DND-41 (cell line): ENCODE measurements at places on chromosomes 7 and 10.

DNA sequence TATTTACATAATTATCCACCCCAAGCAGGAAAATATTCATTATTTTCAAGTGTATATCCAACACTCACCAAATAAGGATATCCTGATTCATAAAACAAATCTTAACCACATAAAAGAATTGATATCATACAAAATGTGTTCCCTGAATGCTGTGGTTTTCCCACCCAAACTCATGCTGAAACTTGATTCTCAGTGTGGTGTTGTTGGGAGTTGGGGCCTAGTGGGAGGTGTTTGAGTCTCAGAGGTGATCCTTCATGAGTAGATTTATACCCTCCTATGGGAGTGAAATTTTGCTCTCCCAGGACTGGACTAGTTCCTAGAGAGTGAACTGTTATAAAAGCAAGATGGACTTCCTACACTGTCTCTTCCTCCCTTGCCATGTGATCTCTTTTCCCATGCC is 1028.3 kb downstream of the SORCS1 start:
- no peaks in the 10 kb centered on the region for H3K36me3 ChIP-seq
- no peak for DNase-seq
- no peak overlapping the region for H3K4me3 ChIP-seq

GRCh38 chr7:79735012-79735411 is 281.5 kb upstream of the MAGI2 start:
- no peak overlapping the region for H3K27ac ChIP-seq
- H3K4me3 ChIP-seq: no peak overlapping the region
- no peak for DNase-seq
- H3K4me1 ChIP-seq: no peaks in the 10 kb centered on the region

GRCh38 chr7:108066486-108066885 is 63.5 kb upstream of the LAMB1 start:
- H3K4me1 ChIP-seq: no peaks in the 10 kb centered on the region
- H3K27ac ChIP-seq: no peak overlapping the region
- no peaks in the 10 kb centered on the region for H3K36me3 ChIP-seq
- DNase-seq: no peak

GRCh38 chr10:124991835-124992234 is 49.9 kb downstream of the ZRANB1 start:
- H3K36me3 ChIP-seq: peaks cover 77% of the 10 kb centered on the region
- H3K4me3 ChIP-seq: no peak overlapping the region
- DNase-seq: no peak
- H3K27me3 ChIP-seq: no peaks in the 10 kb centered on the region
- no peaks in the 10 kb centered on the region for H3K4me1 ChIP-seq
- H3K27ac ChIP-seq: no peak overlapping the region

DNA sequence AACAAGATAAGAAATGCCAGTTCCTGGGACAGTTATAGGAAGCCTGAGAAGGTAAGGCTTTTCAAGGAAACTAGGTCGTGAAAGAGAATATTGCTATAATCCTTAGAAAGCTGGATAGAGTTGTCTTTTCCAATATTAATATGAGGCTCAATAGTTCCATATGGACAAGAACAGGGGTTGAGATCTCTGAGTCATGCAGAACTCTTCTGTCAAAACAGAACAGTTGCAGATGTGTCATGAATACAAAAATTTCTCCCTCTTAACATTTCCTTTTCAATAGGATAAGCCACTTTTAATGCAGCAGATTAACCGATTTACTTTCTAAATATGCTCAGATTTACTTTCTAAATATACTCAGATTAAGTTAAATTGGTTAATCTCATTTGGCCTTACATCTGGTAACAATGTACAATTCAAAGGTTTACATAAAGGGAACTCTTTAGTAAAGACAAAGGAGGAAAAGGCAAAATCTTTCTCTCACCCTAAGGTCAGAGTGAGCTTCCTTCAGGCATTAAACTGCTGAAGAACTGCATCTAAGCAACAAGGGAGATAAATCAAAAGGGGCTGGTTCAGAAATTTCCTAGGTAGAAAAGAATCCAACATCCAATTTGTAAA is 104.7 kb upstream of the PCDH15 start:
- H3K4me1 ChIP-seq: no peaks in the 10 kb centered on the region
- H3K27ac ChIP-seq: no peak overlapping the region
- no peak for DNase-seq
- no peaks in the 10 kb centered on the region for H3K36me3 ChIP-seq

DNA sequence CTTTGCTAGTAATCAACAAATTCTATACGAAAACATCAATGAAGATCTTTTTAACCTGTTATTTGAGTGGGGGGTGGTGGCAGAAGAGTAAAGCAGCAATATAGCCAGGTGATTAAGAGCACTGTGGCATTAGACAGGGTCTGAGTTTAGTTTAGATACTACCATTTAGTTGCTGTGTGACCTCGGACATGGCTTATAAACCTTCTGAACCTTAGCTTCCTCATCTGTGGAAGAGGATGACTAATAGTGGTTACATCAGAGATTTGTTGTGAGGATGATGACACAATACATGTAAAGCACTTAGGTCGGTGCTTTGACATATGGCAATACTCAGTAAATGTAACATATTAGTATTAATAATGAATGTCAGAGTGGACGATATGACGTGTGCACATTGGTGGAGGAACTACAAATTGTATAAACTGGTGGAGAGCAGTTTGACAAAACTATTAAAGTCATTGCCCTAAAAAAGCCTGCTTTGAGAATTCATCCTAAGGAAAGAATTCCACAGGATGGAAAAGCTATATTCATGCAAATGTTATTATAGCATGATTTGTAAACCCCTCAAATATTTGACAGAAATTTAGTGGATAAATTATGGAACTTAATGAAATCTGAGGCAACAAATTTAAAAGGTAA is 24.3 kb downstream of the SPAG6 start:
- DNase-seq: no peak
- H3K27me3 ChIP-seq: no peaks in the 10 kb centered on the region
- H3K36me3 ChIP-seq: no peaks in the 10 kb centered on the region
- no peak overlapping the region; the same call in 1 of the 2 replicates for H3K27ac ChIP-seq
- H3K4me3 ChIP-seq: no peak overlapping the region

DNA sequence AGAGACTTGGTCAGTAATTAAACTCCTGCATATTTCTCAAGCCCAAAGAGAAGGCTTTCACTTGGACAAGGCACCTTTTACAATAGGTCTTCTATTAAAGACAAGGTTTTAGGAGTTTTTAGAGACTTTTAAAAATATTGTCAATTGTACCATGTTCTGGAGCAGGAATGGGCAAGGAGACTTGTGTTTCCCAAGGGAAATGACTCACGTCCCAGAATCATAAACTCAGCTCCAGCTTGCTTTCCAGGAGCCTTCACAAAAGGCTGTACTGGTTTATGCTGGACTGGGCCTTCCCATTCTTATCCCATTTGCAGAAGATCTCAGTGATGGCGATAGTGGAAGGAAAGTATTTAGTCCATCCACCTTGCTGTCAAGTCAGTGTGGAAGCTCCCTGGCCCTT is 7.8 kb upstream of the GLI3 start:
- DNase-seq: no peak
- H3K4me3 ChIP-seq: no peak overlapping the region
- no peak overlapping the region for H3K27ac ChIP-seq
- H3K4me1 ChIP-seq: no peaks in the 10 kb centered on the region
- no peaks in the 10 kb centered on the region for H3K36me3 ChIP-seq
- peaks cover 6% of the 10 kb centered on the region for H3K27me3 ChIP-seq
